ENCODE measurements at places on chromosomes 1 and 21.
A peak's percentile ranks its signal among the peaks of the same experiment; 100 is the strongest.

DNA sequence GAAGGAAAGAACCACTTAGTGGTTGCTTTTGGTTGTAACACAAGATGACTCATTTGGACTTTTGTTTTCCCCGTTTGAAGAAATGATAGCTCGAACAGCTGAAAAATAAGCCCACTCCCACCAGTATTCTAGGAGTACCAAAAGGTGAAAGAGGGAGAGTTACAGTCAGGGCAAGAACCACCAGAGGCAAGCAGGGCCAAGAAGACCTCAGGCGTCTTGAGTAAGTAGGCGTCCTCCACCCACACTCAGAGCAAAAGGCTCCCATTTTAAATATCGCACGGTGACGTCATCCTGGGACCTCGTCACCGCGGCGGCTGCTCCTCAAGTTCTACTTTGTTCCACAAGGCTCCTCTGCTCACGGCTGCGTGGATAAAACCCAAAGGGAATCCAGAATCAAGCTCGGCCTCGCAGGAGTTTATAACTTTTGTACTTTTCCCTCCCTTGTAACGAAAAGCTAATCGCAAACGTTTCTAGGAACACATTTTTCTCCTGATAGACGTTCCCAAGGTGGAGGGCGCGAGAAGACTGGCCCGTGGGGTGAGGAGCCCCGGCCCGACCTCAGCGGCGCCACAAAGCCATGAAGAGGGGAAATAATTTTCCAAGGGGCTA, 1.2 kb downstream of the BTG3 start:
- DNase-seq: peak; percentile 78

DNA sequence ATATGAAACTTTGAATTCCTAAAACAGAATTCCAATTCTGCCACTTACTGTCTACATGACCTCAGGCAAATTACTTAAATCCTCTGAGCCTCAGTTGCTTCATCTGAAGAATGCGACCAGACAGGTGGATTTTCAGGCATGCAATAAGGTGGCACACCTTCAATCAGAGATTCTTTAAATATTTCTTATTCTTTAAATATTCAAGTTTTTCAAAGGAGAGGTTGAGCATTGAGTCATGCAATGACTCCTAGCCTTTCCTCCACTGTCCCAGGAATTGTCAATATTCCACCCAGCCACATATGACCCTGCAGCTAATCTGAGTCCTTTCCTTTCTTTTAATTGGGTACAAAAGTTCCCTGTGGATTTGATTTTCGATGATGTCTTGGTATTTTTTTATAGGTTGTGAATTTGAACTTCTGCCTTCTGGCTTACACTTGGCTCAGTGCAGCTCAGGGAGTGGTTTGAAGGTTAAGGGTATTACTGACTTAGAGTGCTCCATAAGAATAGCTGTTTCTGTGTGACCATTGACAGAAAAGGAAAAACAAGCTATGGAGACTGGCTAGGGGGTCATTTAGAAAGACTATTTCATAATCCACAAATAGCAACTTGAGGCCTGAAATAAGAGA, 52.2 kb upstream of the PRDX6 start:
- no peak for DNase-seq

GRCh38 chr1:29668551-29669157, 432.3 kb downstream of the PTPRU start:
- DNase-seq: no peak

GRCh38 chr1:162726555-162726954, 63.9 kb upstream of the HSD17B7 start:
- no peak for DNase-seq

DNA sequence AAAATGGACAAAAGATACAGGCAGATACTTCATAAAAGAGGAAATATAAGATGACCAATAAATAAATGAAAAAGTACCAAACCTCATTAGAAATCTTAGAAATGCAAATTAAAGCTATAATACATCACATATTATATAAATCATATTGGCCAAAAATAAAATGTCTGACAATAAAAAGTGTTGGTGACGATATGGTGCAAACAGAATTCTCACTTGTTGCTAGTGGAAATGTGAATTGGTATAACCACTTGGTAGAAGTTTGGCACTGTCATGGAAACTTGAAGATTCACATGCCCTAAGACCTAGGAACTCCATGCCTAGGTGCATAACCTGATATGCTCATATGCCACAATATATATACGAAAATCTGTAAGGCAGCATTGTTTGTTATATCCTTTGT, 4.4 kb upstream of the TLR5 start:
- no peak for DNase-seq

- no peak for DNase-seq
Measured at GRCh38 chr1:208312706-208313105, 68.5 kb upstream of the PLXNA2 start.
